GM12891 (cell line): ENCODE measurements at places on chromosomes 2 and 18.

- DNase-seq, result no peak
Observed at GRCh38 chr2:152559008-152559407, 158.3 kb downstream of the PRPF40A start.

GRCh38 chr2:217071416-217071815 is 211.6 kb upstream of the TNP1 start:
- no peak for DNase-seq

- DNase-seq, result peak; percentile 40
Observed at GRCh38 chr2:28624793-28625701, 126.6 kb upstream of the PPP1CB start.

DNA sequence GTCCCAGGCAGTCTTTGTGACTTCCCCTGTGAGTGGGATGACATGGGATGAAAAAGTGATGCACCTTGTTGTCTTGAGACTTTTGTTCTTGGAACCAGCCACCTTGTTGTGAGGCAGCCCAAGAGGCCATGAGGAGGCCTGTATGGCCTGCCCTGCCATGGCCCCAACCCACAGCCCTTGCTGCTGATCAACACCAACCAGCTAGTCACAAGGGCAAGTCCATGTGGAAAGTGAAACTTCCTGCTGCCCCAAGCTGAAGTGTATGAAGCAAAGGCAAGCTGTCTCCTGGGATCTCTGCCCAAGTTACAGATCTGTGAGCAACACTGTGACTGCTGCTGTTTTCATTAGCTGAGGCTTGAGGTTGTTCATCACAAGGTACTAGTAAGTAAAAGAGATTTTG is 21.6 kb downstream of the TMEM18 start:
- no peak for DNase-seq

- DNase-seq, result no peak
Observed at GRCh38 chr2:54559593-54560145, 103.5 kb downstream of the SPTBN1 start.

DNA sequence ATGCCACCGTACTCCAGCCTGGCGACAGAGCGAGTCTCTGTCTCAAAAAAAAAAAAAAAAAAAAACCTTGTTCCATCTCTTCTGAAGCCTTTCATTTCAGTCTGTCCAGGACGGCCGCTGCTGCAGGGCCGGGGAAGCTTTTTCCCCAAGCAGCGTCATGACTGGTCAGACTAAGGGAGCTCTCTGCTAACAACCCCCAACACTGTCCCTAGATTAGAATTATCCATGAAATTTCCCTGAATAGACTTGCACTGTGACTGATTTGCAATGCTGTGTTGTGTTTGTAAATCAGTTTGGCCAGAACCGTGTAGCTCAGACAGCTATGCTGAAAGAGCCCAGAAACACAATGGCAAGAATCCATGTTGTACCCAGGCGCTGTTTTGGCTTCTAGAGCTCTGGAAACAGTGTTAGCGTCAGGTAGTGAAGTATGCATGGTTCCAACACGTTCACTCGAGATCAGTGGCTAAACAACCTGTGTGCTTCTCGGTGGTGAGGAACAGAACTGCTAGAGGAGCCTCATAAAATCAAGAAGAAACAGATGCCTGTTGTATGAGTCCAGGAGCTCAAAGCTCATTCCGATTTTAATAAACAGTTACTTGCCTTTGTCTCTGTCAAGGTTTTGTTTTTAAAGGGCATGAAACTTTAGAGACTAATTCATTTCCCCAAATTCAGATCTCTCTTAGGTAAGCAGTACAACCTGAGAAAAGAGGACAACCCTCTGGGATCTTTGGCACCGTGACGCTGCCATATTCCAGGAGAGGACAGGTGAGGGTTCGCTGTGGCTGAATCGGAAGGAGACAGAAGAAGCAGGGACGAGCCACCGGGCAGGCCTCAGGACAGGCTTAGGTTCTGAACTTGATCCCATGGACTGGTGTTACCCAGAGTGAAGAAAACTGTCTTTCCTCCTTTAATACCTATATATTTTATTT is 43.5 kb downstream of the GORASP2 start:
- no peak for DNase-seq

- DNase-seq, result no peak
Observed at GRCh38 chr2:163774862-163775261, 39.1 kb upstream of the FIGN start.

GRCh38 chr18:31510319-31510718 is 12.3 kb downstream of the DSG2 start:
- DNase-seq, result no peak

DNA sequence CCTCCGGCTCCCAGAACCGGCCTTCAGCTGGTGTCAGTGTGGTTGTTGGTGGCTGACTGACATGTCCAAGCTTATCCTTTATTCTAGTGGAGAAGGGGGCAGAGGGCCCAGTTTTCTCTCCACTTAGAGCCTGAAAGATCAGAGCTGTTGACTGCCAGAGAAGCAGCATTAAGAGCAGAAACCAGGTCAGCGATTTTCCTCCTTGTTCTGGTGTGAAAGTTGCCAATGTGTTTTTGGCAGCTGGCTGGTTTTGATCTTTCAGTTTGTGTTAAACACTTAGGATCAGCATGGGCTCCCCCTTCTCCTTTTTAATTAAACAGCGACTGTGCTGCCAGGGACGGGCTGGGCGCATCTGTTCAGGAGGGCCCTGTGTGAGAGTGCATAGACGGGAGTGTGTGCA is 100.9 kb downstream of the ASAP2 start:
- DNase-seq, result no peak

- DNase-seq, result no peak
Observed at GRCh38 chr2:135230150-135230549, 178.1 kb downstream of the RAB3GAP1 start.

DNA sequence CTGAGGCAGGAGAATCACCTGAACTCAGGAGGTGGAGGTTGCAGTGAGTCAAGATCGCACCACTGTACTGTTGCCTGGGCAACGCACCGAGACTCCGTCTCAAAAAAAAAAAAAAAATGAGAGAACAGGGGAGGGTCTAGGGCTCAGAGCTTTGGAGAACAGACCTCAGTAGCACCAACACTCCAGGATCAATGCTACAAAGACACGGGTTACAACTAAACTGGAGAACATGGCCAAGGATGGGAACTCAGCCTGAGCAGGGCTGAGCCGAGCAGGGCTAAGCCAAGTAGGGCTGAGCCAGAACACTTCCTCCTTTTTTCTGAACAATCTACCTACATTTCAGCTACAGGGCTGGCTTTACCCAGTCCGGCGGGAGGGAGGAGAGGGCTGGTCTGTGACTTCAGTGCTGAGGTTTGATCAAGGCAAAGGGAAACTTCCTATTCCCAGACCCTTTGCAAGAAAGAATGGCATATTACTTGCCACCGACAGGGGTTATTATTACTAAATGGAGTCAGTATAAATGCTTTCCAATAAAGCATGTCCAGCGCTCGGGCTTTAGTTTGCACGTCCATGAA is 2.9 kb upstream of the CASP8 start:
- peak; percentile 27 for DNase-seq

GRCh38 chr2:7071916-7072556 is 154.8 kb downstream of the RNF144A start:
- DNase-seq, result no peak

DNA sequence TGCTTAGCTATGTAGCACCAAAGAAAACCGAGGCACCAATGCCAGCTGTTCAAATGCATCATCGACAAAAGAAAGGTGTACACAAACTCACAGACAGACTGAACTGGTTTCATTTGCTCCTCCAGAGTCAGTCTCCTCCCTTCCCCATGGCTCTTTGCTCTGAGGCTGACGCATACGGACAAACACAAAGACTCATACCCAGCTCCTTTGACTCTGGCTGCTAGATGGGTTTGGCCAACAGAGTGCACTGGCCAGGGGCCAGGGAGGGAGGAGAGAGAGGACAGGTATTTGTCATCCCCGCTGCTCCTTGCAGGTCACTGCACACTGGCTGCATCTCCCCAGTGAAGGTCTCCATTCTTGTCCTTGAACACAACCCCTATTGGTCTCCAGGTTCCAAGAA is 40.7 kb downstream of the DNER start:
- DNase-seq, result no peak

DNA sequence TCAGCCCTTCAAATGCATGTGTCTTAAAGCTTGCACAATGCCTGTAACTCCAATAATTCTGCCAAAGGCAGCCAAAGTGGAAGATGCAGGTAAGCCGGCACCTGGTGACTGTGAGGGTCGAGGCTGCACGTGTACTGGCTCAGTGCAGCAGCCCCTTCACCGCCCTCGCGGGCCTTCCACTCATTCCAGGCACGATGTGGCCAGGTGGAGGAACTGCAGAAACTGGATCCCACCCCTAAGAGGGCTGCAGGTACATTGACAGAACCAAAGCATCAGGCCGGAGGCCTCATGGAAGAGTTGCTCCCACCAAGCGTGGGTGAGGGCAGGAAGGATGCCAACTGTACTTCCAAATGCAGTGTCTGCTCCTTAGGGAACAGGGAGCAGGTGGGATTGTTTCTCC is 253.4 kb downstream of the HDAC4 start:
- no peak for DNase-seq

DNA sequence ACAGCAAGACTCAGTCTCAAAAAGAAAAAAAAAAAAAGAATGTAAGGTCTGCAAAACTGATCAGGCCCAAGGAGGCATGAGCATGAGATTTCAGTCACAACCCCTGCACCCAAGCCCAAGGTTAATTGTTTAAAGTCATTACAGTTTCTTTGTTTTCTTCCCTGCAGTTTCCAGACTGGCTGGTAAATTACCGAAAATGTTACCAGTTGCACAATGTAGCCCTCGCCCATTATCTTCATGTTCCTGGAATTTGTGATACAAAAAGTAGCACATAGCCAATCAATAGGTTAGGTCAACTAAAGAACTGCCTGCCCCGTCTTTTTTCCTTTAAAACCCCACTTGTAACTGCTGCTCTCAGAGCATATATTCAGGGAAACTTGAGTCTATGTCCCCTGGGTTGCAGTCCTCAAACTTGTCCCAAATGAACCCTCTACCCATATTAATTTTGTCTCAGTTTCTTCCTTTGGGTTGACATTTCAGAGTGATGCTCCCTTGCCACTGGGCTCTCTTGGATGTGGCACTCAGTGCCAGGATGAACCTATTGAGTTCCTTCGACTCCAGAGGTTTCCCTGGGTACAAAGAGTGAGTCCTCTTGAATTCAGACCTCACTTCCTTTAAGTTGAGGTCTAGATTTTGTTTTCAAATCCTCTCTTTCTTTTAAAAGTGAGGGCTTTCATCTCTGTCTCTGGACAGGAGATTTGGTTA is 216.2 kb upstream of the HS6ST1 start:
- no peak for DNase-seq

- no peak for DNase-seq
Observed at GRCh38 chr2:121256720-121257479, 28.1 kb downstream of the TFCP2L1 start.

DNA sequence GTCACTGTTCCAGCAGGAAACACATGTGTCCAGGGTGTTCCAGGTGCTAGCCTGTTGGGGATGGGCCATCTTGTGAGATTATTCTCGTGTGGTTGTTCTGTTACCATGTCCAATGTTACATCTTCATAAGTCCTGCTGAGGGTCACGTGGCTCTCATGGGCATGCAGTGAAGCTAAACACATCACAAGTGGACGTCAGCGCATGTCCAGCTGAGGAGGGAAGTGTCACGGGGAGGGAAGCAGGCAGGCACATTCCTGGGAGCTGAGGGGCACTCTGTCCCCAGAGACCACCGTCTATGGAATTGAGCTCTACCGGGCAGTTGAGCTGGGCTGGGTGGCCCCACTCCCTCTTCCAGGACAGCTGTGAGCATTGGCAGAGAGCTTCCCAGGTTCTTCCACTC is 155.3 kb upstream of the TWIST2 start:
- DNase-seq, result no peak

DNA sequence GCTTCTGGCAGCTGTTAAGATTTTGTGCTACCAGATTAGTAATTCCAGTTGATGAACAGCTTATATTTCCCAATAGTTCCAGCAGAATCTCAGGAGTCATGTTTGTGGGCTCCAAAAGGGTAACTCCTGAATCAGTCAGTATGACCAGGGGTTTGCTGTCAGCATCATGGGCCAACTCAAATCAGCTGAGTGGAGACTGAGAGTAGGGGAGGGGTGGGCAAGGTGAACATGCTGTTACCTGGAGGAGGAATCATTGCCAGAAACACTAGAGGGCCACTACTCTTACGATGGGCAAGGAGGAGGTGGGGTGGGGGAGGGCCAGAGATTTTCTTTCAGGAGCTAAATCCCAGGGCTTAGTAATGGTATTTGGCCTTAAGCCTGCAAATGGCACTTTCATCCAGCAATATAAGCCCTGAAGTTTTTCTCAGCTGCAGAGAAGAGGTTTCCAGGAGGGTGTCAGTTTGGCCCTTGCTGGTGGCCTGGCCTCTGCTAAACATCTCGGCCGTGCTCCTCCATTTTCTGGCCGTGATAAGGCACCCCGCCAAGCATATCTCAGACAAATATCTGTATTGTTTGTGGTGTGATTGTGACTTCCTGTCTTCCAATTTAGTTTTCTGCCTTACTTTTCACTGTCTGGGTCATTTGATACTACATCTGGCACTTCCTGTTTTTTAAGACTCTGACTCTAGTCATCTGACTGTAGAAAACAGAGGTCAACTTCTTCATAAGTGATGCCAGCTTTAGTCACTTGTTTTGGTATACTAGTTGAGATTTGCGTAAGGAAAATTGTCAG is 120.5 kb upstream of the CXCR4 start:
- no peak for DNase-seq

- DNase-seq, result no peak
Observed at GRCh38 chr18:30595942-30596341, 446.6 kb downstream of the DSC3 start.

DNA sequence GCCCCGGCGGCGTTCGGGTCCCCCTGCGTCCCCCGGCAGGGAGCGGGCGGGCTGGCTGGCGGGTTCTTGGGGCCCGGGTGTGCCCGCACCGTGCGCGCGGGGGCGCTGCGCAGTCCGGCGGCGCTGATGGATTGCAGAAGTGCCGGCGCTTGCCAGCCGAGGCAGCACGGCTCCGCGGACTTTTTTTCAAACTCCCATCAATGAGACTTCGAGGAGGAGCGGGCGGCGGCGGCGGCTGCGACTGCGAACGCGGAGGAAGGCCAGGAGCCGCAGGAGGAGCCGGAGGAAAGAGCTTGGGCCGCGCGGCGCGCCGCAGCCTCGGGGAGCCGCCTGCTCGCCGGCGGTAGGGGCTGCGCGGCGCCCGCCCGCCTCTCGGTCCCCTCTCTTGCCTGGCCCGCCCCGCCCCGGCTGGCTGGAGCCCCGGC is at the start of gene GLI2:
TSS of gene GLI2 (plus strand) at position 123 of the 425 bp plus-strand sequence. CDS start 61,453 bp downstream, outside the sequence.
- DNase-seq, result peak; percentile 56

DNA sequence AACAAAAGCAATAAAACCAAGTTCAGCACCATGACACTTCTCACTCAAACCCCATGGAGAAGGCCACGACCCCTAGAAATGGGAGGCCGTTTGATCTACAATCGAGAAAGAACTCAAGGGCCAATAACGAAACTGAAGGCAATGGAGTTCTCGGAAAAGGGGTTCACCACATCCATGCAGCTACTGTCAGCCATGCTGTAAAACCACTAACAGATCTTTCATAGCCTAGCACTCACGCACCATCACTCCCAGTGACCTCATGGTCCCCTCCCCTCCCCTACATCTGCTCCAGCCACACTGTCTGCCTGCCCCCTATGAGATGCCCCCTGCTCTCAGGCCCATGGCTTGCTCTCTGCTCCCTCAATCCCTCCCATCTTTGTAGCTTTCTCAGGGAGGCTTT is 135.3 kb downstream of the TMEM163 start:
- peak; percentile 18 for DNase-seq

DNA sequence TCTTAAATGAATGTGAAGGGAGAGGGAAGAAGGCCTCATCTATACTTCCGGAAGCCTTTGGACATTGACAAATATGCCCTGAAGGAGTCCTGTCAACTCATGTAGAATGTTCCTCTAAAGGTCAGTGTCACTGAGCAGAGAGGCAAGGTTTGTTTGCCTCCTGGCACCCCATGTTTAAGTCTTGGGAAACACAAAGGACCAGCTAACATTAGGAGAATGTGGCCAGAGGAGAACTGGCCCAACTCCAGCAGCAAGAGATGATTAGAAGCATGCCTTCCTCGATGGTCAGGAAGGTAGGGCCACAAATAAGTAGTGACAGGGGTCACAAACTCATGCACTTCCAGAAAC is 5.7 kb downstream of the DYSF start:
- DNase-seq, result no peak
